ENCODE measurements at places on chromosomes 13 and 19.

- no peak for DNase-seq
Measured at GRCh38 chr13:100520936-100521850, 67.4 kb downstream of the GGACT start.

- DNase-seq: no peak
Measured at GRCh38 chr19:4866595-4867424, 657 bp downstream of the PLIN3 start.

- DNase-seq: no peak
Measured at GRCh38 chr13:113668491-113668971, 1.5 kb downstream of the GRK1 start.

- DNase-seq: no peak
Measured at GRCh38 chr19:9934132-9934950, 2.0 kb downstream of the OLFM2 start.

GRCh38 chr19:32104153-32104849 is 241.1 kb upstream of the ZNF507 start:
- no peak for DNase-seq

- no peak for DNase-seq
Measured at GRCh38 chr13:35210261-35210660, 266.2 kb downstream of the MAB21L1 start.

GRCh38 chr13:59750860-59751259 is 412.9 kb downstream of the DIAPH3 start:
- DNase-seq: no peak
